A172 (cell line): ENCODE measurements at places on chromosomes 13 and 19.
A peak's percentile ranks its signal among the peaks of the same experiment; 100 is the strongest.

DNA sequence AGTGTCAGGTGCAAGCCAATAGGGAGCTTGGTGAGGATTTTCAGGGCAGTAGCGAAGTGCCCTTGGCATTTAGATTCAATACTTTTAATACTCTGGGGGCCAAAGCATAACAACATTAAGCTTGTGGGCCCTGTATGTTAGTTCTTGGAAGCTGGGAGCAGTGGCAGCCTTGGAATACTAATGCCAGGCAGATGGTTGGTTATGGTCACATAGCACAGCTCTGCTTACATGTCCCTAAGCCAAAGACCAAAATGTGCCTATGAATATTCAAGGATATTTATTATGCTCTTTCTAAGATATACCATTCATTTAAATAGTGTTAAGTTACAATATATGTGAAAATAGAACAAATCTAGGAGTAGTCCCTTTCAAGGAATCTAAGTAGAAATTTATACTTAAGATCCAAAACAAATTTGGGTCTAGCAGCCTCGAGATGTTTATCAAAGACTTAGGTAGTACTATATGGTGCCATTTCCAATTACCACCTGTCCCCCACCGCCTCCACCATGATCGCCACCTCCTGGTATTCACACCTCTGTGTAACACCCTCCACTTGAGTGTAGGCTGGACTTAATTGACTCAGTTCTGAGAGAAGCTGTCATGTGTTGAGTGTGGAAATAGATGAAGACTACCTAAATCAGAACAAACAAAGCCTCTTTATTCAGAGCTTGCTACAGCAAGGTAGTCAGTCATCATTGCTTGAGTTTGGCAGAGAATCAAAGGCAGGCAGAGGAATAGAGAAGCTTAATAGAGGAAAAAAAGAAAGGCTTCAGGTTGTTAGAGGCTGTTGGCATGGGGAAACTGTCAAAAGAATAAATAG lies 261.0 kb downstream of the GPC5 start:
- no peak for DNase-seq

DNA sequence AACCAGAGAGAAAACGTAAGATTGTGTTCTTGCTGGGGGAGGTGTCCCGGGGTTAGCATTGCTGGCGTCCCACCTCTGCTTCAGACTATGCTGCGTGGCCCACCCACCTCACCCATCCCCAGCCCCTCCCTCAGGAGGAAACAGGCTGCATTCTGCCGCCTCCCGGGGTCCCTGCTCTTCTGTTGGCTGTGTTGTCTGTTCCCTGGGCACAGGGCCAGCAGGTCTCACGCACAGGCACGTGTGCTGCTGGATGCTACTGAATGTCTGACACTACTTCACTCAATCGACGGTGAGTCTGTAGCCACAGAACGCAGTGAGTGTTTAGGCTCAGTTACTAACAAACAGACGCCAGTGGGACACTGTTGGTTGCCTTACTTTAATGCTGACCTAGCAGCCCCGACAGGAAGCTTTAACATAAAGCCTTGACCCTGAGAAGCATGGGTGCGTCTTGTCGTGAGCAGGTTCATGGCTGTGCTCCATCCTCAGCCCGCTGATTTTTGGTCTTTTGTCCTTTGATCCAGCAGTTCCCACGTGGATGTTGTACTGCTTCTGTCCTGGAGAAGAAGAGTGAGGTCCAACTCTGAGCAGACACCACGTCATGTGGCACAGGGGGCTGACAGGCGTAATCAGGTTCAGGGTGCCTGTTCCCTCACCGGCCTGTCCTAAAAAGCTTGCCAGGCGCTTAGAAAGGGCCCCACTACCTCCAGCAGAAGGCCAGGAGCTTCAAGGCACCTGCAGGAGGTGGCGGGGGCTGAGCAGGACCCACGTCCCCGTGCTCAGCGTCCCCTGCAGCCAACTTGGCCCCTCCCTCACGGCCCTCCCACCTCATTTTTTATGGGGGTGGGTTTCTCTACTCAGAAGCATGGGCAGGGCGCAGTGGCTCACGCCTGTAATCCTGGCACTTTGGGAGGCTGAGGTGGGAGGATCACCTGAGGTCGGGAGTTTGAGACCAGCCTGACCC lies 26.0 kb downstream of the NAXD start:
- no peak for DNase-seq

DNA sequence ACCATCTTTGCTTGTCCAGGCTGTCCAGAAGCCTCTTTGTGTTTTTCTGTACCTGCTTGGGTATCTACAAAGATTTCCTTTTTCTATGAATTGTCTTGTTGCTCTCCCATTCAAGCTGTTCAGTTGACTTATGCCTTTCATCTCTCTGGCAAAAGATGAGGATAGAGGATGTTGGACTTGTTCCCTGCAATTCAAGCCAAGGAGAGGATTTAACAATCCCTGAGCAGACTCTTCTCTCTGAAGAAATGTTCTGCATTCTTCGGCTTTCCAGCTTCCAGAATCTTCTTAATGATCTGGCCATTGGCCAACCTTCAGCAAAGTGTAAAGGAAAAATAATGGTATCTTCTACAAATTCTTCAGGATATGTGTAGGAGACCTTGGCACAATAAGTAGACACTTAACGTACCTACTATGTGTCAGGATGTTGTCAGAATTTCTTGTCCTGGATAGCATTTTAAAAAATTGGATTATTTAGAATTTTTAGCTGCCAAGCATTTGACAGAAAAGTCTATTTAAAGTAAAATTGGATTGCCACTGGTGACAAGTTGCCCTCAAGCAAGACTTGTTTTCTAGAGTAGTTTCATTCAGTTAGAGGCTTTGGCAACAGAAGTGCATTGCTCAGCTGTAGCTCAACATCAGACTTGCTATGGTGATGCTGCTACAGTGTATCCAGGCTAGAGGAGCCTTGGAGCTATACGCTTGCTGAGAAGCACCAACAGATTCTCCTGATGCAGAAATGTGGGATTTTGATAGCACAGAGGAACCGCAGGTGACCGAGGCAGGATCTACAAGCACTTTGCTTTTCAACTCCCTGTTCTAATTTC lies 455.7 kb downstream of the SUCLA2 start:
- DNase-seq = no peak

GRCh38 chr13:39391761-39392160 lies 211.2 kb downstream of the LHFPL6 start:
- no peak for DNase-seq

GRCh38 chr13:50732712-50733111 lies 110.8 kb downstream of the DLEU7 start:
- no peak for DNase-seq

DNA sequence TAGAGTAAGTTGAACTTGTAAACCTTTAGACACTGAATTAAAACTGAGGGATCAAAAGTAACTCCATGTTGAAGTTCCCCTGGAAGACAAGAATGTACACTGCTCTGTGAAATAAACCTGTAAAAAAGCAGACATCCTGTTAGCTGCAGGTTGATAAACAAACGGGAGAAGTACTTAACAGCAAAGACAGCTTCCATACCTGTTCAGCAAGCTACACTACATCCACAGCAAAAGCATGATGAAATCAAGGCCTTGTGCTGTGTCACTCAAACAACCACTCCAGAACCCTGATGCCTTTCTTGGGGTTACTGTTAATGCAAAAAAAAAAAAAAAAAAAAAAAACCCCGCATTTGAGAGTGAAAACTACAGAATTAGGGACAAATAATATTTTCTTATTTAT lies 20.8 kb downstream of the ANKRD10 start:
- no peak for DNase-seq

DNA sequence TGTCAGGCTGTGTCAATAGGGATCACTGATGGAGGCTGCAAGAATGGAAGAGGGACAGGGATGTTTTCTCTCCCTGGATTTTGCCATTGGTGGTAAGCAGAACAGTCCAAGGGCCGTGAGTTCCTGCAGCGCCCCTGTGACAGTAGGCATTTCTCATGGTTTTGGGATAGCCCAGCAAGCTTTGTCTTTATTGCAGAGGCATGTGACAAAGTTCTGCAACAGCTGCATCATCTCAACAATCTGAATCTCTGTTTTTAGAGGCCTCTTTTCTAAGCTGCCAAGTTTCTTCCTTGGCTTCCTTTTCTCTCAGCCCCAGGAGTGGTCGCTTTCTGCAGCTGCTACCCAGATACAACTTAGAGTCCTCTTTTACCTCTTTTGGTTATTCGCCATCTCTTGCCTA lies 95.7 kb upstream of the TSHZ3 start:
- no peak for DNase-seq

GRCh38 chr13:110464556-110465333 lies 96.8 kb downstream of the RAB20 start:
- no peak for DNase-seq

GRCh38 chr13:44063467-44063866 lies 183.8 kb downstream of the LACC1 start:
- DNase-seq = no peak

DNA sequence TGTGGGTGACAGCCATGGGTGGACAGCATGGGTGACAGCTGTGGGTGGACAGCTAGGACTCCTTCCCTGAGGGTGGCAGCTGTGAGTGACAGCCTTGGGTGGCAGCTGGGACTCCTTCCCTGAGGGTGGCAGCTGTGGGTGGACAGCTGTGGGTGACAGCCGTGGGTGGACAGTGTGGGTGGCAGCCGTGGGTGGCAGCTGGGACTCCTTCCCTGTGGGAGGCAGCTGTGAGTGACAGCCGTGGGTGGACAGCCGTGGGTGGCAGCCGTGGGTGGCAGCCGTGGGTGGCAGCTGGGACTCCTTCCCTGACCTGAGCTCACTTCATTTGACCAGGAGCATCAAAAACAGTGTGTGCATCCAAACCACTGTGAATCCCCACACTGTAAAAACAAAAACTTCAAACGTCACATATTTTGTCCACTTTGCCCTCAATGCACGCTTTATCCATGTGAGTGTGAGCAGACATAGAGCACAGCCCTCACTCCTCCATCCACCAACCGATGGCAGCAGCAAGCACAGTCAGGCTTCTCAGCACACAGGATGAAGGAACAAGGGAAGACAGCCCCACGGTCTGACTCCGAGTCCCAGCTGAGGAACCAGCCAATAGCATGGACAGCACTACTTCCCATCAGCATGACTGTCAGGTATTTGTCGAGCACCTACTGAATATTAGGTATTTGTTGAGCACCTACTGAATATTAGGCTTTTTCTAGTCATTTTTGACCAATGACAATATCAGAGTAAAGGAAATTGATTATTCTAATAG lies 1.6 kb upstream of the CFAP97D2 start:
- DNase-seq = no peak

DNA sequence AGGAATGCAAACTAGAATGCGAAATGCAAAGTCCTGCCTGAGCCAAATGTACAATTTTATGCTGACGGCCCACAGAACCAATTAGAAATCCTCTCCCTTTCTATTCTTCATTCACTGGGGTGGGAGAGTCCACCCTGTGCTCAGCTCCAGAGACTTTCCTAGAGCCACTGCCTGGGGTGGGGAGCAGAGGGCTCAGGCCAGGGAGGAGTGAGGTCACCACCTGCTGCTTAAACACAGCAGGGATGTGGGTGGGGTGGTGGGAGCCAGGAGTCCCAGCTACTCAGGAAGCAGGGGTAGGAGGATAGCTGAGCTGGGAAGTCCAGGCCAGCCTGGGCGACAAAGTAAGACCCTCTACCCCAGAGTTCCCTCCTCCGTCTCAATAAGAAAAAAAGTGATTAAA lies 26.9 kb upstream of the ZNF83 start:
- peak; percentile 81 for DNase-seq

- DNase-seq = no peak
These were observed 1218.6 kb downstream of the PCDH17 start for GRCh38 chr13:58850161-58850560.

DNA sequence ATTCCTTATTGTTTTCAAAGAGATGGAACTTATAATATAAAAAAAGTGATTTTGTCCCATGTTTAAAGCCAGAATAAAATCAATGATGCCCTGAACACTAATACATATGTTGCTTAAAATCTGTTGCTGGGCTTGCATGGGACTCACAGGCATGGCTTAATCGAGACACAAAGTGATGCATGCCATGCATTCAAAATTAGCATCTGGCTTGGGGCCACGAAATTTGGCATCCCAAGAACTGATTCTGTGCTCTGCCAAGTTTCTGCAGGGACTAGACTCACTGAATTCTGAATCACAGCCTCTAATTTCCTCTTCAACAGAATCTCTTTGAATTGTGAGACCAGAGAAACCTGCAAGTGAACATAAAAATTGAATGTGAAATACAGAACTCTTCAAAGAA lies 109.2 kb downstream of the PCDH17 start:
- no peak for DNase-seq

- DNase-seq = no peak
These were observed 78.8 kb downstream of the CRYL1 start for GRCh38 chr13:20446900-20447299.

DNA sequence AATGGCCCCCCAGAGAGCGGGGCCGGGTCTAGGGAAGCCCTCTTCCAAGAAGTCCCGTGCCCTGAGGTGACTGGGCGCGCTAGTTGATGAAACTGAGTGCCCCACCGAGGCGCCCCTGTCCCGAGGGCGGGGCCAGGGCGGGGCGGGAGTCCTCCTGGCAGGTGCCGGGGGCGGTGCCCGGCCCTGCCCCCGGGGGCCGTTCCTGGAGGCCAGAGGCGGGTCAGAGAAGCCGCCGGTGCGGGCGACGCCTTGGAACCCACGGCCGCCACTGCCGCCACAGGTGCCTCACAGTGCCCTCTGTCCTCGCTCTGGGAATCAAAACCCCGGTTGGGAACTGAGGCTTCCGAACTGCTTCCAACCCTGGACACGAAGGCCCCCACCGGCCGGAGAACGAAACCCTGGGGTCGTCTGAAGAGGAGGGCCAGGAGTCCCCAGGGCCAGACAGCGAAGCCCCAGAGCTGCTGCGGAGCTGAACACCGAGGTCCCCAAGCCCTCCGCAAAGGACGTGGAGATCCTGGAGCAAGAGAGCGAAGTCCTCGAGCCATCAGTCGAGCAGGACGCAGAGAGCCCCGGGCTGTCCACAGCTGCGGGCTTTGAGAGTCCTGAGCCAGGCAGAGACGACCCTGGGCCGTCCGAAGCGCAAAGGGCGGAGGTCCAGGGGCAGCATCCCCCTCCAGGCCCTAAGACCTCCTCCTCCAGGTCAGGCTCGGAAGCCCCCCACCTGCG lies at the start of gene MISP3:
Gene MISP3, plus strand, starts transcription at position 252 of the 726 bp plus-strand sequence. CDS start 524 bp downstream, outside the sequence.
- no peak for DNase-seq

- no peak for DNase-seq
These were observed 2.5 kb downstream of the DUS3L start for GRCh38 chr19:5788422-5788821.

- DNase-seq = no peak
These were observed 25.4 kb upstream of the NANOS2 start for GRCh38 chr19:45939792-45940514.
